Heart right ventricle (tissue), 16 donors: ENCODE measurements at places on chromosomes 3 and 15. TPM values are rescaled to one million over a fixed set of nuclear protein-coding genes. Genes with fewer than 3 reads are reported as not detected.

Gene ZPLD1
- total RNA-seq, result not detected

Gene CD200
- 1.2 TPM for total RNA-seq

Gene GOLGA8S
- total RNA-seq, result 0.17 TPM

Gene PLS1
- 1.7 TPM for total RNA-seq

Gene GRAMD1C
- 1.0 TPM for total RNA-seq

Gene GCSAM
- not detected for total RNA-seq

DNA sequence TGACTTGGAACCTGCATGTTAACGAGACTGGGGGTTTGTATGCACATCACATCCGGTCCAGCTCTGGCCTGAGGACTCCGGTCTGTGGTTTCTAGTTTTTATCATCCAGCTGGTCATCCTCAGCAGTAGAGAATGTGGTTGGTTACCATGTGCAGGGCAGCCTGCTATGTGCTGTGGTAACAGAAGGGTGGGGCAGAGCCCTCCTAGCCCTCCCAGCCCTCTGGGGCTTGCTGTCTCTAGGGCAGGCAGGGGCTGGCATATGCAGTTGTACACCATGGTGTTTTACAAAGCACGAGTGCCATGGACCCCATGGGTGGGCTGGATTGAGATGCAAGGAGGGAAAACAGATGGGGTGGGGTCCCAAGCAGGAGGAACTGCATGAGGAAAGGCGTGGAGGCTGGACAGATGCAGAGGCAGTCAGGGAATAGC, 70.2 kb downstream of the APBA2 start:
- DNase-seq, result no peak

GRCh38 chr3:85259748-85260147, 301.0 kb downstream of the CADM2 start:
- DNase-seq, result no peak

- DNase-seq, result no peak
Measured at GRCh38 chr3:127629467-127630403, 750 bp downstream of the PODXL2 start.

DNA sequence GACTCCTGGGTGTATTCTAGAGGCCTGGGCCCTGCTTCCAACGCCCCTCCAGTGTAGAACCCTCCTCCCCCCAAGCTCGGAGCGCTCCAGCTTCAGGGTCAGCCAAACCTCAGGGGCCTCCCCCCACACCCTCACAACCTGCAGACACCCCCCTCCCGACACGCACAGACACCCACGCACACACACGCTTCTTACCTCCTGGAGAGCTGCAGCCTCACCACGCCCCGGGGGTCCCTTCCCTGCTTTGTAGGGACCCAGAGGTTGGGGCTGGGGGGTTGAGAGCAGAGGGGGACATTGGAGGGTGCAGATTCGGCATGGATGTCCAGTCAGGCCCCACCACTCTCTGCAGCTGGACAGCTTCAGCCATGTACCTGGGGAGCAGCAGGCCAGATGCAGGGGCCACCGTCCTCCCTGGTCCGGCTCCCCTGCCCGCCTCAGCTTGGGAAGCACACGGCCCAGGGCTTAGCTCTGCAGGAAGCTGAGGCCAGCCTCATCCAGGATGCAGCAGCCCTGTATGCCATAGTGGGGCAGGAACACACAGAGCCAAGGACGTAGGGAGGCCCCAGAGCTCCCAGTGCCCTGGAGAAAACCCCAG, 13.0 kb downstream of the ZDHHC19 start:
- no peak for DNase-seq

- no peak for DNase-seq
Measured at GRCh38 chr3:122858373-122858772, 63.5 kb downstream of the SLC49A4 start.

- DNase-seq, result no peak
Measured at GRCh38 chr3:38560284-38560683, 64.1 kb downstream of the EXOG start.

GRCh38 chr3:151593928-151594327, 133.1 kb upstream of the IGSF10 start:
- no peak for DNase-seq

DNA sequence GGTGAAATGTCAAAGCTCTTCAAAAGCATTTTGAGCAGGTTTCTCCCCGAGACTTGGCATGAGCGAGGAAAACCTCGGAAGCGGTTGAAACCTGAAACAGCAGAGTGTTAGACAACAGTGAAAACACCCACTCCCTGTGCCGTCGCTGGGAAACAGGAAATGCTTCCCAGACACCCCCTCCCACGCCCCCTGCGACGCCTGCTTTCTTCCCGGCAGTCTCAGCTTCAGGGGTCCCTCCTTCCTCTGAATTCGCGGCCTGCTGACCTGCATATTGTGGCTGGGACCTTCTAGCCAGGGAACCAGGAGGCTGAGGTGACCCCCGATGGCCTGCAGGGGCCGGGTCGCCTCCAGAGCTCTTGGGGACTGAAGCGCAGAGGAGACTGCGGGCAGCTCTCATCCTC, 250.6 kb upstream of the LYSMD4 start:
- no peak for DNase-seq

GRCh38 chr3:123287051-123287961, 85.6 kb downstream of the SEC22A start:
- DNase-seq, result no peak

GRCh38 chr15:32849769-32850668, 132.2 kb downstream of the GREM1 start:
- no peak for DNase-seq

DNA sequence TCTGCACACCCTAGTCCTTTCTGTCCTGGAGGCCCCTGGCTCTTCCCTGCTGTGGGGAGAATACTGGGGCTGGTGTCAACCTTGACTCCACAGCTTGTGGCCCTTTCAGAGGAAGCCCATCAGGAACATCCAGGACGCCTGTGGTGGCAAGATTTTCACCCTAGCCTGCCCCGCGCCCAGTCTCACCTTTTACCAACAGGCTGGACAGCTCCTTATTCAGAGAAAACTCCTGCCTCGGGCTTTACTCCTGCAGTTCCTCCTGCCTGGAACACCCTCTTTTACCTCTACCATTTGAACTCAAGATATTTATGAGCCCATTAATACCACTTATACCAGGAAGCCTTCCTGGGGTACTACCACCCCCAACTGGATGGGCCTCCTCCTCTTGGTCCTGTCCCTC, 2.7 kb upstream of the CACNA2D2 start:
- DNase-seq, result no peak

- no peak for DNase-seq
Measured at GRCh38 chr3:192915304-192915703, 2.4 kb downstream of the MB21D2 start.

- DNase-seq, result no peak
Measured at GRCh38 chr3:167100651-167101050, 279.4 kb downstream of the ZBBX start.

- DNase-seq, result no peak
Measured at GRCh38 chr3:178714925-178715832, 178.9 kb downstream of the KCNMB2 start.

GRCh38 chr15:96311956-96312294, 18.6 kb upstream of the NR2F2 start:
- DNase-seq, result no peak

DNA sequence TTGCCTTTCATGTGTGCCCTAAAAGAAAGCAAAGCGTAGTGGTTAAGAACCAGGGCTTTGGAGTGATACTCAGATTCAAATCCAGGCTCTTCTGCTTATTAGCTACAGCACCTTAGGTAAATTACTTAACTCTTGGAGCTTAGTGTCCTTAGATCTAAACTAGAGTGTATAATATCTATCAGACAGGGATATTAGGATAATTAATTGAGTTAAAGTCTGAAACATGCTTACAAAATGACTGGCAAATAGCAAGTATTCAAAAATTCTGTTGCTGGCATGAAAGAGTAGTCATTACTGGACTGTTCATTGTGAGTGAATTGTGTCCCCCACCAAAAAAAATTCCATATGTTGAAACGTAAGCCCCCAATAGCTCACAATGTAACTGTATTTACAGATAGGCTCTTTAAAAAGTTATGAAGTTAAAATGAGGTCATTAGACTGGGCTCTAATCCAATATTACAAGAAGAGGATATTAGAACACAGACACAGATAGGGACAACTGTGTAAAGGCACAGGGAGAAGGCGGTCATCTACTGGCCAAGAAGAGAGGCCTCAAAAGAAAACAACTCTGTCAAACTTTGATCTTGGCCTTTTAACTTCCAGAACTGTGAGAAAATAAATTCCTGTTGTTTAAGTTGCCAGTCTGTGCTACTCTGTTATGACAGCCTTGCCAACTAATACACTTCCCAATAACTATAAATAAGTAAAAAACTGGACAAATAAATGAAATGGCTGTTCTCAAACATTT, 60.4 kb upstream of the LRRC3B start:
- DNase-seq, result no peak

- no peak for DNase-seq
Measured at GRCh38 chr3:190180268-190180667, 59.6 kb upstream of the P3H2 start.

- no peak for DNase-seq
Measured at GRCh38 chr15:91257746-91258414, 157.8 kb downstream of the SV2B start.

DNA sequence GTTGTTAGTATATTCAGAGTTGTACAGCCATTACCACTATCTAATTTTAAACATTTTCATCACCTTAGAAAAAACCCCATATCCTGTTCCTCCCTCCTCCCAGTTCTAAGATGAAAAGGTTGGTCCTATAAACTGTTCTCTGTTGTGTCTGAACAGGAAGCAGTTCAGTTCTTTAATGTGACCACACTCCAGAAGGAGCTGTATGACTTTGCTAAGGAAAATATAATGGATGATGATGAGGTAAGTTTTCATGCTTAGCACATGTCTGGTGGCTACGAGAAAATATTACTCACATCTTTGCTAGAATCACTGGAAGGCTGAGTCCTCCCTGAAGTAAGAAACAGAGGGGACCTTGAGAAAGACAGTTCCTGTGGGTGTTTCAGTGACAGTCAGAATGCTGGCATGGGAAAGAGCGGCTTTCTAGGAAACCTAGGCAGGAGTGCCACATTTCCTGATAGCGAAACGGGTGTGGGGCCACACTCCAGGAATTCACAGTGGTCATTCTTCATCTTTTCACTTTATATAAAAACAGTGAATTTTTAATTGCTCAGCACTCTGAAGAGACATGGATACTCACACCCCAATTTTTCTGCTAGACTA, 20.3 kb downstream of the CRTAP start:
- DNase-seq, result no peak
